ENCODE measurements at places on chromosomes 7 and 10.

DNA sequence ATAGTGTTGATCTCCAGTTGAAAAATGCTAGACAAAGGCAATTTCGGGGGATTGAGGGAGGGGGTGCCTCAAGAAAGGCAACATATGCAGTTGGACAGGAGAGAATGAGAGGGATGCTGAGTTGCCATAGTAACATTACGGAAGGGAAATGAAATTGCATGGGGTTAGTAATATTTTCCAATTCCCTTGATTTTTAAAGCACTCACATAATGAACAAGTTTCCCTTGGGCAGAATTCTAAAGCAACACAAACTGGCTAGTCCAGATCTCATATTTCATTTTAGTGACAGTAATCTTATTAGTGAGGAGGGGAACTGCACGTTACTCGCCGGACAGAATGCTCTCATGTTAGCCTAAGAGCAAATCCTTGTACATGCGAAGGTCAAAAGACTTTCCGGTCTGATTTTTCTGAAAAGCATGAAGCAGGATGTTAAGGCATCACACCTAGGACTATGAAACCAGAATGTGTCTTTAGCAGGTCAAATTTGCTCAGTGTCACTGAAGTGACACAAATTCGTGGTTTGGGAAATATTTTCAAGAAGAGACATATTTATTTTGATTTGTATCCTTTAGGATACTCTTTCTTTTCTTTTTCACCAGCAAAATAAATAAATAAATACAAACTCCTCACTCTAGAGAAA, 165.5 kb downstream of the ANK3 start:
- DNase-seq = no peak

DNA sequence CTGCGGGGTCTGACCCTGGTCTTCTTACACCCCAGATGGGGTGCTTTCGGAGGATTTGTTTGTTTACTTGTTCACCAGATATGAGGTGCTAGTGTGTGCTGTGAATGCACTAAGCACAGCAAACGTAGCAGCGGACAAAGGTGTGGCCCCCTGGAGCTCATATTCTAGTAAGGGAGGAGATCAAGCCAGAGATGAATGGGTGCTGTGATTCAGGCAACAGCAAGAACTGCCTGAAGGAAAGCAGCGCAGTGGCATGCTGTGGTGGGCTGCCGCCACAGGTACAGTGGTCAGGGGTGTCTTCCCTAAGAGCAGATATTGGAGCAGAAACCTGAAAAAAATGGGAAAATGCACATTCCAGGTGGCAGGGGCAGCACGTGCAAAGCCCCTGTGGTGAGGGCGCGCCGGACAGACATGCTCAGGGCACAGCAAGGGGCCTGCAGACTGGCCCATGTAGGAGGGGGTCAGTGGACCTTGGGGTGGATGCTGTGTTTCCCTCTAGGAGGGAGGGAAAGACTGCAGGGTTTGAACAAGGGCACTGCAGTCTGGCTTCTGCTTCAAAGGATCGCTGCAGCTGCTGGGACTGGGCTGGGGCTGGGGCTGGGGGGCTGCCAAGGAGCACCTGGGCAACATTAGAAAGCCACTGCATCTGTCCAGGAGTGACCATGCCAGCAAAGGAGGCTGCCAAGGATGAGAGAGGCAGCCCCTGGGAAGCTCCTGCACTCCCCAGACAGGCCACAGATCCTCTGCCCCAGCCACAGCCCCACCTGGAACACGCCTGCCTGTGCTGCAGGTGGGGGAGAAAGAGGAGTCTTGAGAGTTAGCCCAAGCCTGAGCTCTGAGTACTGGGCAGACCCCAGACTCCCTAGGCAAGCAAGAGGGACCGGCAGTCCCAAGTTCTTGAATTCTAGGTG, 927 bp upstream of the DEPP1 start:
- DNase-seq = no peak

DNA sequence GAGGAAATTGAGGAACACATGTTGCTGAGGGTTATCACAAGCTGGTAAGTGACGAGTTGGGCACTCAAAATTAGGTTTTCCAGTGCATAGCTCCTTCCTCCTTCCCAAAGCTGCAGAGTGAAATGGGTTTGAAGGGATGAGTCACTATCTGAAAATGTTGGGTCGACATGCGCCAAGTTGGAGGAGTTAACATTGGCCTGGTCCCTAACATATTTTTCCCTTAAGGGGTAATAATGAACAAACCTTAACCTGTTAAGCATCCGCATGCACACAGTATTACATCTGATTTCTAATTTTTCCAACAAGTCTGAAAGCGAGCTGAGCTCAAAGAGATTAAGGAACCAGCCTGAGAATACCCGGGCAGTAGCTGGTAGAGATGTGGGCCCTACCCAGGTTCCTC, 20.7 kb upstream of the TECTB start:
- DNase-seq = no peak

DNA sequence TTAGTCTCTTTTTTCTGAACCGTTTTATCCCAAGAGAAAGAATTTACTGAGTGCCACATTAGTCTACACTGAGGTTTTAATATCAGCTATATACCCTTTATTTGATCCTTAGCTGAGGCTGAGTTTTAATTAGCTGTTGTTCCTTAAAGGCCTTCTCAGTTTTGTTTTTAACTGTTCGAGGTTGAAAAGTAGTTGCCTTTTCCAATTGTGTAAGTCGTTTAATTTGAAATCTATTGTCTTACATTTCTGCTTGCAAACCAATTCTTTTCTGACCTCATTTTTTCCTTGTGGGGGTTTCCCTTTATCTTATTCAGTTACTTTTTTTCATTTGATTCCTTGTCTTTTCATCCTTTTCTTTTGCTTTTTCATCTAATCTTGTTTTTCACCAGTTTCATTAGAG, 30.8 kb downstream of the UMAD1 start:
- no peak for DNase-seq

- DNase-seq = no peak
Observed at GRCh38 chr7:139635526-139636302, 112.2 kb downstream of the CLEC2L start.

- DNase-seq = no peak
Observed at GRCh38 chr10:84540022-84540616, 211.7 kb downstream of the CCSER2 start.
